CD4-positive, CD25-positive, alpha-beta regulatory T cell (primary cell): ENCODE measurements at places on chromosomes 6 and 20.

GRCh38 chr20:49340161-49340966 is 62.5 kb upstream of the ZNFX1 start:
- DNase-seq: no peak

- no peak for DNase-seq
Observed at GRCh38 chr6:68732423-68732822, 97.3 kb downstream of the ADGRB3 start.

GRCh38 chr6:4516206-4516605 is 260.0 kb upstream of the CDYL start:
- DNase-seq: no peak

GRCh38 chr6:150029749-150030148 is 4.4 kb upstream of the RAET1L start:
- no peak for DNase-seq

DNA sequence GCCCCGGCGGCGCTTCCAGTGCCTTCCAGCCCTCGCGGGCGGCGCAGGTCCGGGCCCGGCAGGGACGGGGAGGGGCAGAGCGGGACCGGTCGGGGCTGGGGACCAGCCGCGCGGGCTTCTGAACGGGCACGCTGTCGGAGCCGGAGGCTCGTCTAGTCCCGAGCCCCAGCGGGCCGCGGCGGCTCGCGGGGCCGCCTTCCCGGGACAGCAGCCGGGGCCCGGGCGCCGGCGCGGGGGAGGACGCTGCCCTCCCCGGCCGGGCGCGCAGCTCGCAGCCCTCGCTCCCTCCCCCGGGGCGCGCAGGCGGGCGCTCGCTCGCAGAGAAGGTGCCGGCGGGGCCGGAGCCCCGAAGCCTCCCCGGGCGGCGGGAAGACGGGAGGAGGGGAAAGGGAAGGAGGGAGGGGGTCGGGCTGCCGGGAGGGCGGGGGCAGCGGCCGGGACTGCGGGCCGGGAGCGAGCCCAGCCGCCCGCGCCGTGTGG is 696 bp upstream of the SIRPA start:
- no peak for DNase-seq

DNA sequence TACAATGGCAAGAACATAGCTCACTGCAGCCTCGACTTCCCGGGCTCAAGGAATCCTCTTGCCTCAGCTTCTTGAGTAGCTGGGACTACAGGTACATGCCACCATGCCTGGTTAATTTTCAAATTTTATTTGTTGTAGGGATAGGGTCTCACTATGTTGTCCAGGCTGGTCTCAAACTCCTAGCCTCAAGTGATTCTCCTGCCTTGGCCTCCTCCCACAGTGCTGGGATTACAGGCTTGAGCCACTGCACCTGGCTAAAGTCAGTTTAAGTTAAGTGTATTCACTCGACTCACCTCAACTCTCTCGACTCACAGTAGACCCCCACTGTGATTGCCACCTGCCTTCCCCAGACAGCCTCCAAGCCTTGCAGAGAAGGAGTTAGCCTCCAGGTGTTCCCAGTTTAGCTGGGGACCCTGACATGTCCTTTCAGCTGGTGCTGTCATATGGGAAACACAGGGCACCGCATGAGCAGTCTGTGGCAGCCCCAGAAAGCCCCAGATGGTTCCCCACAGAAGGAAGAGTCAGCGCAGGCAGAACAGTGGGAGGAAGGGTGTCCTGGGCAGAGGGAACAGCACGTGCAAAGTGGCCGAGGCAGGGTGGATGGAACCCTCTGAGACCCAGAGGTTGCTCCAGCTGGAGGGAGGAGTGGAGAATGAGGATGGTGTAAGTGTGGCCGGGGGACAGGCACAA is 40.4 kb downstream of the CEBPB start:
- DNase-seq: no peak
